ENCODE measurements at places on chromosomes 12 and 14.

- no peak for DNase-seq
Measured at GRCh38 chr12:56206452-56207166, 15.1 kb downstream of the RNF41 start.

- DNase-seq = no peak
Measured at GRCh38 chr12:53591301-53592206, 34.6 kb downstream of the ATF7 start.

GRCh38 chr14:33452995-33453394, 497.9 kb downstream of the EGLN3 start:
- no peak for DNase-seq

DNA sequence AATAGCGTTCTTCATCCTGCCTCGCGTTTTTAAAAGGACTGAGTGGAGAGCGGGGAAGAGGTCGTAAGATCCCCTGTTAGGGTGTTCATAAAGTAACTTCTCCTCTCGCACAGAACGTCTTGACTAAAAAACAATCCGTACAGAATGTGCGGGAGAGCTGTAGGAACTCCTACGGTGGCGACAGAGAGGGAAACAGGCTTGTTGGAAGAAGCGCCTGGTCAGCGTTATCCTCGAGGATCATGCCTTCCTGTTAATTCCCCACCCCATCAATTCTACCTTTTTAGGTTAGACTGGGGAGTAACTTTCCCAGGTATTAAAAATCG, 399 bp upstream of the WASHC4 start:
- DNase-seq = no peak

DNA sequence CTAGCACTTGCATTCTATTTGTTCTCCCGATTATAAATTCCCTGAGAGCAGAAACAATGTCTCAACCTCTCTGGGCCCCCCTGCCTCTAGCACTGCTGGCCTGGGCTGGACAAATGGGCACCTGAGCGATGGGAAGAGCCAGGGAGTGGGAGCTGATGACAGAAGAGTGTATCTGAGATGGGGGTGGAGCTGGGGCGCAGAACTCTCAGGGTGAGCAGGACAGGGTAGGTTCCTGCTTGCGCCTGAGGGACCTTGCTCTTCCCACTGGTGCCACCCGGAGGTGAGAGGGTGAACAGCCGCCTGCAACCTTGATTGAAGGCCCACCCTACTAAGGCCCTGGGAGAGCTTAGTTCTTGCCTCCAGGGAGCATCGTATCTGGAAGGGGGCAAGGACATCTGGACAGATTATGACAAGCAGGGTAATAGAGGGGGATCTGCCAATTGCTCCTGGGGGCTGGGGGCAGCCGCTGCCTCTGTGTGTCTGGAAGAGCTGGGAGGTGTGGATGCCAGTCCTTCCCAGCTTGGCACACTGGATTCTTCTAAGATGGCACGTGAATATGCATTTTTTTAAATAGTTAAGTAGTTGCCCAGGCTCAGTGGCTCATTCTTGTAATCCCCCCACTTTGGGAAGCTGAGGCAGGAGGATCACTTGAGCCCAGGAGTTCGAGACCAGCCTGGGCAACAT, 43.0 kb upstream of the TSPAN9 start:
- peak; percentile 42 for DNase-seq

GRCh38 chr14:85222341-85222740, 307.6 kb upstream of the FLRT2 start:
- no peak for DNase-seq

- no peak for DNase-seq
Measured at GRCh38 chr14:100696590-100696989, 30.1 kb upstream of the DLK1 start.

DNA sequence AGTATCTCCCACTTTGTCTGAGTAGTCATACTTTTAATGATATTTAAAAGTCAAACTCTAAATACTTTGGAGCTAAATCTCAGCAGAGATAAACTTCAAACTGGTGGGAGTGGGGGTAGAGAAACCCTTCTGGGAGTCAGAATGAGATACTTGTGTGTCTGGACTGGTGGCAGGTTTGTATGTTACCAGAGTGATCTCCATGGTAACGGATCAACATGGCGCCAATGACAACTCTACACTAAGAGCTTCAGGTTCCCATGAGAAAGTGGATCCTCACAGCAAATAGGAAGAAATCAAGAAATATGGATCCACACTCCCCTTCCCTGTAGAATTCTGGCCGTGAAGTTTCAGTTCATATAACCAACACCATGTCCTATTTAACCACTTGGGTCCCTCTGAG, 121.9 kb downstream of the ETV6 start:
- no peak for DNase-seq

- no peak for DNase-seq
Measured at GRCh38 chr12:127013197-127013596, 1253.8 kb upstream of the TMEM132C start.

GRCh38 chr12:51972849-51973273, 21.4 kb downstream of the ACVR1B start:
- DNase-seq = no peak

- no peak for DNase-seq
Measured at GRCh38 chr14:28772613-28773012, 6.0 kb downstream of the FOXG1 start.

DNA sequence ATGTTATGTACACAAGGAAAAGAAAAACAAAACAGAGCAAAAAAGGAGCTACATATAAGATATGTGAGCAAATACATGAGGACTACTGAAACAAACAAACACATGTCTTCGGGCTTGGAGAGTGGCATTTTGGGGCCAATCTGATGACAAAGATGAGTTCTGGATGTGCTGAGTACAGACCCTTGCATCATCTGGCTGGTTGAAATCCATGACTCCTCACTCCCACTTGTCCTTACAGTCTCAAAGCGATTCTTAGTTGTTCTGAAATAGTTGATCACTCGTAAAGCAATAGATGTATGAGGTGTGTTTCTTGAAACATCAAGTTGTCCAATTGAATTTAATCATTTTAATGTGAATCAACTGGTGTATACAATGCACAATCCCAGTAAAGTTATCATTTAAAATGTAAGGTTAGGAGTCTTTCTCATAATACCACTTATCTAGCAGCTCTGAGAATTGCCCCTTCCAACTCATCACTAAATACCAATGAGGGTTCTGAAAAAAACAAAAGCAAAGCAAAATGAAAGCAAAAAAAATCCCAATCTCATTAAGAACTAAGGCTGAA, 136.9 kb downstream of the ITPR2 start:
- DNase-seq = no peak

DNA sequence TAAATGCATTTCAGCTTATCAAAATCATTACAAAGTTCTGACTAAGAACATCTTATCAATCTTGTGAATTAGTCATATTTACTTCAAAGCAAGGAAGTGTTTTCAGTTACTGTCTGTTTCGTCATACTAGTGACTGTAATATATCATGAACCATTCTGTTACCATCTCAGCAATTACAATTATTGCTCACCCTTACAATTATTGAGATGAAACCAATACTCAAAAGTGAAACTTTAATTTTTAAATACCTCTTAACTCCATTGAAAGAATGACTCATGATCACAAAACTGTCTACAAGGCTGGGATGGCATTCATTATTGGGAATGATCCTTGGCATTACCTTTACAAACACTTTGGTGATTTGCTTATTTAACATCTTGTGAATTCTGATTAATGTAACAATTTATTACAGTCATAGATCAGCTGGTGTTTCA, 90.3 kb downstream of the RPS6KA5 start:
- no peak for DNase-seq

DNA sequence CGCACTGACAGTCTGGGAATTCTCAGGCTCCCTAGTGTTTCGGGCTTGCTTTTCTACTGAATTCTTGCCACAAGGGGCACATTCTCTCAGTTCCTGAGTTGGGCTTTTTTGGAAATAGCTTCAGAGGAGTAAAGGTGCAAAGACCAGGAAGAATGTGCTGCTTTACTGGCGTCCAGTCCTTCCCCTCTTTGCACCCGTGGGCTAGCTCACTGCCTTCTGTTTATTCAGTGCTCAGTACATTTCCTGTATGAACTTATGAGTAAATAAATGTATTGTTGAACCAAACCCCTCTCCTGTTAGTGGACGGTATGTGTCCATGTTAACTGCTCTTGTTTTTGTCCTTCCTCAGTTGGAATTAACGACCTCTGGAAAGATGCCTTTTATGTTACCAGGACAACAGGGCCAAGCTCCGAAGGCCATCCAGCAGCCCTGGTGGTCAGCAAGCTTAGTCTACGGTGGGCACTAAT, 24.0 kb downstream of the GSG1 start:
- DNase-seq = no peak

DNA sequence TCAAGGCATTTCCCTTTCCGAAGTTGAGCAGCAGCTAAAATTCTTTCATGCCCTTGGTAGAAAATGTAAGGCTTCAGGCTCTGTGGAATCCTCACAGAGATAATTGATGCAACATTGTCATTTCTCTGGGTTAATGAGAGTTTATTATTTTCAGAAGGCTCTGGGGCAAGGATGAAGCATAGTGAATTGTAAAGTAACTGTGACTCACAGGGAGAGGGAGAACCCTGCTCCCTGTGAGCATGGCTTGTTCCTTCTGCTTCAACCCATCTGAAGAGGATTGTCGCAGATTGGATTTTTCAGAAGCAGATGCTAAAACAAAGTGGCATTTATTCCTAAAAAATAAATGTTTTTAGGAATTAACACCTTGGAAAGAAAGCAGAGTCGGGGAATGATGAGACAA, 41.2 kb downstream of the APOBEC1 start:
- no peak for DNase-seq

GRCh38 chr12:27300226-27300625, 32.4 kb upstream of the BMAL2 start:
- DNase-seq = no peak

GRCh38 chr14:101497684-101498525, 63.4 kb upstream of the DIO3 start:
- DNase-seq = no peak

DNA sequence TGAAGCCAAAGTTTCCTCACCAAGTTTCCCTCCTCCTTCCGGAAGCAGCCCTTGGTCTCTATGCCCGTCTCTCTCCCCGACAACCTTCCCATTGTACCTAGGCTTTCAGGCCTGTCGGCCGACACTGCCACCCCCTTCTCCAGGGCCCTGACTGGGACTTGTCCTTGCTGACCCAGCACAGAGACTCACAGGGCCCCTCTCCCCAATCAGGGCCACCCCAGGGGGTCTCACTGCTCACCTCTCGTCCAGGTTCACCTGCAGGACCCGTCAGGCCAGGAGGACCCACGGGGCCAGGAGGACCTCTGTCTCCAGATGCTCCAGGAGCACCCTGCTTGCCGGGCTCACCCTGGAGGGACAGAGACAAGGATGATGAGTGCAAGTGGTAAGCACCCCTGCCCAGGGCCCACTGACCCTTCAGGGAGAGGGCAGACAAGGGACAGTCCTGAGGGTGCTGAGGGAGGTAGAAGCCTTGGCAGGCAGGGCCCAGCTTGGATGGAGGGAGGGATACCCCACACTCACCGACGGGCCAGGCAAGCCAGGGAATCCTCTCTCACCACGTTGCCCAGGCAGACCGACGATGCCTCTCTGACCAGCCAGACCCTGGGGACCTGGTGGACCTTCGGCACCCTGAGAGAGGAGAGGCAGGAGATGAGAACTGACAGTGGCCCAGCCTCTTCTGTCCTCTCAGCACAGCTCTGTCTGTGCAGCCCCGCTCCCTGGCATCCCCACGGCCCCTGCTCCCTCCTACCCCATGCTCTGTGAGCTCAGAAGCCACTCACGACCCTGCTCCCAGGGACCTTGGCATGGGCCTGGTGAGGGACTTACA, 14.6 kb downstream of the TMEM106C start:
- no peak for DNase-seq

DNA sequence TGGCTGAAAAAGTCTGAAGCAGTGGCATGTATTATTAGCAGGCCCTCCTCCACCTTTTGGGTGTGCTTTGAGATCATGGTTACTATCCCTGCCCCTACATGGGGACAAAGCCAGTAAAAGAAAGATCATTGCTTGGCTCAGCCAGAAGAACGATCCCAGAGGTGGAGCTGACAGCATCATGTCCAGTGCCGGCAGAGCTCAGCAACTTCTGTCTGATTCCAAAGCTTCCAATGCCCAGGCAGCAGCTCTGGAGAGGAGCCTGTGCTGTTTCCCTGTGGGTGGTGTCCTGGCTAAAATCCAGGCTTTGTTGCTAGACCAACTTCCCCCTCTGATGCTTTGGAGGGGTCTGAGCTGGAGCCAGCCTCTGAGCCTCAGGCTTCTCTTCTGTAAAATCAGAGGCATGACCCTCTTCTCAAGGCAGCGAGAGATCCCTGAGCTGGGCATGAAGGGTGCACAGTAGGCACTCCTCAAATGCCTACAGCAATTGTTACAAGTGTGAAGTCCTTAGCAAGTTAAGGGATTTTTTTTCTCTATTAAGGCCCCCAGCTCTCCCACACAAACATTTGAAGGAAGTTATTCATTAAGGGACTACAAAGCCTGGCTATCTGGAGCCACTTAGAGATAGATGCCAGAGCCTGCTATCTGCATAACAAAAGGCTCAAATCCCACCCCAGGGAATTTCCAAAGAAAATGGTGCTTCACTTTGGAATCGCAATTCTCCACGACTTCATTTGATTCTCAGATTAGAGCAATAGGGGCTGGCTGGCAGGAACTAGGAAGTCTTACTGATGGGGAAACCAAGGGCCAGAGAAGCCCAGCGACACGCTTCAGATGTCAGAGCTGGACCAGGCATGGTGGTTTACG, 10.9 kb upstream of the GSC start:
- no peak for DNase-seq

- DNase-seq = no peak
Measured at GRCh38 chr14:100339766-100340422, 16.8 kb downstream of the SLC25A47 start.

DNA sequence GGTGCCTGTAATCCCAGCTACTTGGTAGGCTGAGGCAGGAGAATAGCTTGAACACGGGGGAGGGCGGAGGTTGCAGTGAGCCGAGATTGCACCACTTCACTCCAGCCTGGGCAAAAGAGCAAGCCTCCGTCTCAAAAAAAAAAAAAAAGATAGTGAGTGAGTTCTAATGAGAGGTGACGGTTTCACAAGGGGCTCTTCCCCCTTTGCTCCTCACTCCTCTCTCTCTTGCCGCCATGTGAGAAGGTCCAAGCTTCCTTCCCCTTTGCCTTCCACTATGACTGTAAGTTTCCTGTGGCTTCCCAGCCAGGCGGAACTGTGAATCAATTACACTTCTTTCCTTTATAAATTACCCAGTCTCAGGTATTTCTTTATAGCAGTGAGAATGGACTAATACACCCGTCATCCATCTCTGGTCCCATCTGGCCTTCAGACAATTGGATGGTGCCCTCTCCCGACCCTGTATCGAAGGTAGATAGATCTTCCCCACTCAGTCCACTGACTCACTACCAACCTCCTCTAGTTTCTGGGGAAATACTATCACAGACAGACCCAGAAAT, 27.0 kb upstream of the RCOR1 start:
- DNase-seq = no peak

- no peak for DNase-seq
Measured at GRCh38 chr14:54354096-54354495, 42.7 kb upstream of the CDKN3 start.

- no peak for DNase-seq
Measured at GRCh38 chr12:68190301-68190700, 30.8 kb upstream of the IFNG start.

DNA sequence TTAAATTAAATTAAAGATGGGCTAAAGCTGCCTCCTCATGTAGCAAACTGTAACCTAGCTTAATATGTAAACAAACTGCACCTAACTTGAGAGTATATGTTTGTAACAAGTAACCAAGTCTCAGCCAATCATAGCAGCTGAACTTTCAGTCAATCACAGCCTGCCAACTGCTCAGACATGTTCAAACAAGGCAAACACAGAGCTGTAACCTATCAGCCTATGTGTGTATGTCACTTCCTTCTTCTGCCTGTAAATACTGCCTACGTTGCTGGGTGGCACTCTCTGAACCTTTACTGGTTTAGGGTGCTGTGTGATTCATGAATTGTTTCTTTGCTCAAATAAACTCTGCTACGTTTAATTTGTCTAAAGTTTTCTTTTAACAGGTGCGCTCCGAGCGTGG, 2.9 kb downstream of the SERPINA6 start:
- DNase-seq = no peak

GRCh38 chr12:23169696-23170013, 544.7 kb downstream of the ETNK1 start:
- no peak for DNase-seq

Measured in skeletal muscle cell (primary cell).